T-cell (primary cell): ENCODE measurements at places on chromosomes 1 and 21. TPM values are rescaled to one million over a fixed set of nuclear protein-coding genes. Genes with fewer than 3 reads are reported as not detected.
A peak's percentile ranks its signal among the peaks of the same experiment; 100 is the strongest.

- DNase-seq, result no peak
- H3K27me3 ChIP-seq, result no peaks in the 10 kb centered on the region
- no peaks in the 10 kb centered on the region for H3K4me1 ChIP-seq
- no peak overlapping the region for H3K4me3 ChIP-seq
- no peak overlapping the region for H3K27ac ChIP-seq
- H3K36me3 ChIP-seq, result no peaks in the 10 kb centered on the region
Observed at GRCh38 chr1:99482750-99483149, 163.2 kb upstream of the PALMD start.

C1orf53 gene
- not detected for total RNA-seq

DNA sequence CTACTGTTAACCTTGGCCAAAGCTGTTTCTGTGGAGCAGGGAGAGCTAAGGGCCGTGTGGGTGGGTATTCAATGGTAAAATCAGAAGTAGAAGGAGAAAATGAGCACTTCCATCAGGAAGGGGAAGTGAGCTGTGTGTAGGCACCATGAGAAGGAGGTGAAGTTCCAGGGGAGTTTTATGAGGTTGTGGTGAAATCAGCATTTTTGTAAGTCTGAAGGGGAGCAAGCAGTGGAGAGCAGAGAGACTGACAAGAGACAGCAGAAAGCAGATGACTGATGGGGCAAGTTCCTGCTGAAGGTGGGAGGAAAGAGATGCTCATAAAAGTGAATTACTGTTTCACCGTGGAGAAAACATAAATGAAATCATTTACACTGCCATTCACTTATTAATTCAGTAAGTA, 2.7 kb upstream of the GPR88 start:
- H3K4me3 ChIP-seq, result no peak overlapping the region

FAM177B gene
- 1.1 TPM for total RNA-seq

DNA sequence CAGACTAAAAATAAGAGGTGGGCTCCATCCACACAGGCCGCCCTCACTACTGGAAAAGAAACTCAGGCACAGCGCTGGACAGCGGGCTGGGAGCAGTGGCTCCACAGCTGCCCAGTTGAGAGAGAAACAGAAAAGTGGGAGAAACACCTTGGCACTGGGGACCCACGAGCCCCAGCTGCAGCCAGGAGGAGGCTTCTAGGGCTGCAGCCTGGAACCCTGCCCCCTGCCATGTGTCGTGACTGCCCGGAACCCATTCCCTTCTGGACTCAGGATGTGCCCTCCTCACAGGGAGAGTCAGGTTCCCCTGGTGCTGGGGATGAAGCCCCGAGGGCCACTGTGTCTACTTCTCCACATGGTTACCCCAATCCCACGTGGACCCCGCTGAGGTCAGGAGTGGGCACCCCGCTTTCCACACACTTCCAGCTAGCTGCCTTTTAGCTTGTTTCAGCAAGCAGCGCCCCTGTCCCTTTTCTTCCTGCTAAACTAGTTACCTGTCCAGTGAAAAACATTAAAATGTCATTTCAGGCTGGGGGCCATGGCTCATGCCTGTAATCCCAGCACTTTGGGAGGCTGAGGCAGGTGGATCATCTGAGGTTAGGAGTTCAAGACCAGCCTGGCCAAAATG, 35.9 kb downstream of the PARP1 start:
- H3K27ac ChIP-seq, result no peak overlapping the region
- no peak for DNase-seq
- peaks cover 98% of the 10 kb centered on the region for H3K36me3 ChIP-seq
- H3K27me3 ChIP-seq, result no peaks in the 10 kb centered on the region
- no peaks in the 10 kb centered on the region for H3K4me1 ChIP-seq

DNA sequence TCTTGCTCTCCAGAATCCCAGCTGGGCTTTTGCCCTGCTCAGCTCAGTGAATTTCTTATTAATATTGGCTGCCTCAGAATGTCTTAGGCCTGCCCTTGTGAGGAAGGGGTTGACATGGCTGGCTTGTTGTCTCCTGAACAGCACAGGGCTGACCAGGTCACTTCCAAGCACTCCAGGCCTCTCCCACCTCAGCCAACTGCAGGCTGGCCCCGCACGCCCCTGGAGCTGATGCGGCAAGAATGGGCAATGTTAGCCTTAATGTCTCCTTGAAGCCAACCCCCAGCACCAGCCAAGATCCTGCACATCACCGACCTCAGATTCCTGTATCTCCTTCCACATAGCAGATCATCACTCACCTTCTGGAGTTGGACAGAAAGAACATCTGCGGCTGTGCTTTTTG, 598.6 kb downstream of the AJAP1 start:
- H3K4me1 ChIP-seq, result no peaks in the 10 kb centered on the region
- H3K4me3 ChIP-seq, result no peak overlapping the region
- no peaks in the 10 kb centered on the region for H3K27me3 ChIP-seq
- no peak overlapping the region for H3K27ac ChIP-seq
- no peak for DNase-seq
- no peaks in the 10 kb centered on the region for H3K36me3 ChIP-seq

DNA sequence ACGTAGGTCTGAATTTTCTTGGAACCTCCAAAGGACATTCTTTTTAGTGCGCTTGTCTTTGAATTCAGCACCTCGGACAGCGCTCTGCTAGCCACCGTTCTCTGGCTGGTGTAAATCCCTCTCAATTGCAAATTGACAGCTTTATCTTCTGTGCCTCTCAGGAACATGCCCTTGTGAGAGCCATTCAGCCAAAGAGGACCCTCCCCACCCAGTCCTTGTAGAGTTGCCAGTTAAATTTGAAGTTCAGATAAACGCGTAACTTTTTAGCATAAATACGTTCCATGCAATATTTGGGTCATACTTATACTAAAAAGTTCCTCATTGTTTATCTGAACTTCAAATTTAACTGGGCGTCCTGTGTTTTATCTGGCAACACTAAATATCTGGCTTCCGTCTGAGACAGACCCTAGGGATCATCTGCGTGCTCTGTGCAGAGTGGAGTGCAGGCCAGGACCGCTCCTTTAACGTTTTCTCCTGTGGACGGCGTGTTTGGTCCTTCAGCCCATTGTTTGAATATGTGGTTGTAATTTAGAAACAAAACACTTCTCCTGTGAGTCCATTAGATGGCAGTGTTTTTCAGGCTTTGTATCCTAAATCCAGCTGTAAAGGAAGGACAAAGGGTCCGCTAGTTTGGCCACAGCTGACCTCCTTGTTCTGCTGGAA, 7.0 kb downstream of the KCNAB2 start:
- peak; percentile 47 for DNase-seq
- H3K4me3 ChIP-seq, result no peak overlapping the region
- H3K27ac ChIP-seq, result no peak overlapping the region
- no peaks in the 10 kb centered on the region for H3K27me3 ChIP-seq

DNA sequence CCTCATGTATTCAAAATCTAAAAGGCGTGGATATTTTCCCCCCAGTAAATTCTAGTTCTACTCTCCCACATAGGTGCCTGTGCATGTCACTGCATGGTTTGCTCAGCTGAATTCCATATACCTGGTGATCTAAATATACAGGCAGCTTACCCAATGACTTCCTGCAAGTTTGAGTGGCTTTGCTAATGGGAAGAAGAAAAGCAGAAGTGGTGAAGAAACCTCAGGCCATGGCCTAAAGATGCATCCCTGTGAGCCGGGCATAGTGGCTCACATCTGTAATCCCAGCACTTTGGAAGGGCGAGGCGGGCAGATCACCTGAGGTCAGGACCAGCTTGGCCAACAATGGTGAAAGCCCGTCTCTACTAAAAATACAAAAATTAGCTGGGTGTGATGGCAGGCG, 11.5 kb downstream of the SLC44A3 start:
- no peaks in the 10 kb centered on the region for H3K4me1 ChIP-seq
- H3K27ac ChIP-seq, result no peak overlapping the region
- no peaks in the 10 kb centered on the region for H3K36me3 ChIP-seq
- no peak overlapping the region for H3K4me3 ChIP-seq
- H3K27me3 ChIP-seq, result peaks cover 4% of the 10 kb centered on the region

UCHL5 gene
- 32.2 TPM for total RNA-seq

DNA sequence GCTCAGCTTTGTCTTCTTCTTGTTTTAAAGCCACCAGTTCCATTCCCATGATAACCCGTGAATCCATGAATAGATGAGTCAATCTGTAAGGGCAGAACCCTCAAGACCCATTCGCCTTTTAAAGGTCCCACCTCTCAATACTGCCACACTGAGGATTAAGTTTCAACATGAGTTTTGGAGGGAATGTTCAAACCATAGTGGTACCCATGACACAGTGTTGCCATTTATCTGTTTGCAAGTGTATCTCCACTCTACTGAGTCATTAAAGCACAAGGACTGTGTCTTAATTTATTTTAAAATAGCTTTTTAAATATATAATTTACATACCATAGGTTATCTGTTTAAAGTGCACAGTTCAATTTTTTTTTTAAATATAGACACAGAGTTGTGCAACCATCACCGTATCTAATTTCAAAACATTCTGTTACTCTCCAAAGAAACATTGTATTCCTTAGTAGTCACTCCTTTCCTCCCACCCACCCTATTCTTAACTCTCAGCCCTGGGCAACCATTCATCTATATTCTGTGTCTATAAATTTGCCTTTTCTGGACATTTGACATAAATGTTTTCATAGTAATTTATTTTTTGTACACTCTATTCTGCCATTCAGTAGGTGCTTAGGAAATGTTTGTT, 4.8 kb upstream of the IL24 start:
- no peak for DNase-seq
- peaks cover 8% of the 10 kb centered on the region for H3K4me1 ChIP-seq
- H3K4me3 ChIP-seq, result no peak overlapping the region

CREG1 gene
- 9.7 TPM for total RNA-seq

TOR1AIP1 gene
- total RNA-seq, result 44.7 TPM

DNA sequence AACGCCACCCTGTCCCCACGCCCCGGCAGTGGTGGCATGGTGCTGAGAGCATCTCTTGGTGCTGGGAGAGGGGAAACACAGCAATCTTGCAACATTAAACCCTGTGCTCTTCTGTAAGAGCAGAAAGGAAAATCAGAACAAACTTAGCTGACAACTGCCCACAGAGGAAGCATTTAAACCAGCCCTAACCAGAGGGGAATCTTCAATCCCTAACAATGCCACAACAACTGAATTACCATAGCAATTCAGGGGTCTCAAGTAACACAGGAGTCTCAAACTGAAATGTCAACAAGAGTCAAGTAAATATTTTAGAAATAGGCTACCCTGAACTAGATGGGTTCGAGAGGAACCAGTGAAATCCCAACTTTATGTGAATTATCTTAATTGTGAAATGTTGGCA, 1983.6 kb downstream of the NCAM2 start:
- no peaks in the 10 kb centered on the region for H3K27me3 ChIP-seq
- DNase-seq, result no peak
- H3K4me1 ChIP-seq, result no peaks in the 10 kb centered on the region
- no peak overlapping the region for H3K27ac ChIP-seq
- no peak overlapping the region for H3K4me3 ChIP-seq
- no peaks in the 10 kb centered on the region for H3K36me3 ChIP-seq

DNA sequence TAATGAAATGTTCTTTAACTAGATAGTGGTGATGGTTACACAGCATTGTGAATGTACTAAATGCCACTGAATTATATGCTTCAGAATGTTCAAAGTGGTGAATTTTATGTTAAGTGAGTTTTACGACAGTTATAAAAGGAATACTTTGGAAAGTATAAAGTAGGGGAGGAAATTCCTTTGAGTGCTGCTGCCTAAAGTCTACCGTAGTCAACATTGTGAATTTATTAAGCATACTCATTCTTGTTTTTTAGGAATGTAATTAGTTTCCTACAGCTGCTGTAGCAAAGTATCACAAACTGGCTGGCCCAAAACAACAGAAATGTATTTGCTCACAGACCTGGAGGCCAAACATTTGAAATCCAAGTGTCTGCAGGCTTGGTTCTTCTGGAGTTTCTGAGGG, 73.0 kb downstream of the SWT1 start:
- no peaks in the 10 kb centered on the region for H3K36me3 ChIP-seq
- H3K27me3 ChIP-seq, result no peaks in the 10 kb centered on the region
- no peak overlapping the region for H3K27ac ChIP-seq
- H3K4me1 ChIP-seq, result no peaks in the 10 kb centered on the region
- no peak for DNase-seq

CLCA1 gene
- total RNA-seq, result 0.25 TPM

DNA sequence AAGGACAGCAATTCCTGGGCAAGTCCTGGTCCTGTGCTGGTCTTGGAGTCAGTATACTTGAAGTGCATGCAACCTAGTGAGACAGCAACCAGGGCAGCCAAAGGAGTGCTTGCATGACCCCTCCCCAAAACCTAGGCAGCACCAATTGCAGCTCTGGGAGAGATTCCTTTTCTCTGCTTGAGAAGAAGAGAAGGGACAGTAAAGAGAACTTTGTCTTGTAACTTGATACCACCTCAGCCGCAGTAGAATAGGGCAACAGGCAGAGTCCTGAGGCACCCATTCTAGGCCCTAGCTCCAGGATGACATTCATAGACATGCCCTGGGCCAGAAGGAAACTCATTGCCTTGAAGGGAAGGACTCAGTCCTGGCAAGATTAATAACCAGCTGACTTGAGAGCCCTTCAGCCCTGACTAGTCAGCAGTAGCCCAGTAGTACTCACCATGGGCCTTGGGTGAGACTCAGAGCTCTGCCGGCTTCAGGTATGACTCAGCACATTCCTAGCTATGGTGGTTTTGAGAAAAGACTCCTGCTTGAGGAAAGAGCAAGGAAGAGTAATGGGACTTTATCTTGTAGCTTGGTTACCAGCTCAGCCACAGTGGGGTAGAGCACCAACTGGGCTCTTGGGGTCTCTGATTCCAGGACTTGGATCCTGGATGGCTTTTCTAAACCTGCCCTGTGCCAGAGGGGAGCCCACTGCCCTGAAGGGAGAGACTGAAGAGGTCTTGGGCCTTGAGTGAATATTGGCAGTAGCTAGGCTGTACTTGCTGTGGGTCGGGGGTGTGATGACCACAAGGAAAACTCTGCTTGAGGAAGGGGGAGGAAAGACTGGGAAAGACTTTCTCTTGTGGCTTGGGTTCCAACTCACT, 51.7 kb upstream of the ACADM start:
- no peak overlapping the region for H3K27ac ChIP-seq
- H3K4me3 ChIP-seq, result no peak overlapping the region
- DNase-seq, result no peak
- peaks cover 5% of the 10 kb centered on the region for H3K27me3 ChIP-seq
- H3K36me3 ChIP-seq, result no peaks in the 10 kb centered on the region
- no peaks in the 10 kb centered on the region for H3K4me1 ChIP-seq

GRCh38 chr1:187716160-187716559, 887.4 kb downstream of the PLA2G4A start:
- H3K36me3 ChIP-seq, result no peaks in the 10 kb centered on the region
- H3K27ac ChIP-seq, result no peak overlapping the region
- no peak for DNase-seq

GRCh38 chr21:46122237-46122671, 24.3 kb downstream of the COL6A2 start:
- H3K4me1 ChIP-seq, result no peaks in the 10 kb centered on the region
- H3K27ac ChIP-seq, result no peak overlapping the region
- H3K27me3 ChIP-seq, result no peaks in the 10 kb centered on the region
- DNase-seq, result no peak
- peaks cover 2% of the 10 kb centered on the region for H3K36me3 ChIP-seq
- H3K4me3 ChIP-seq, result no peak overlapping the region

TNFSF18 gene
- not detected for total RNA-seq
